Urothelium cell line (cell line): ENCODE measurements at places on chromosomes 1 and 21.

DNA sequence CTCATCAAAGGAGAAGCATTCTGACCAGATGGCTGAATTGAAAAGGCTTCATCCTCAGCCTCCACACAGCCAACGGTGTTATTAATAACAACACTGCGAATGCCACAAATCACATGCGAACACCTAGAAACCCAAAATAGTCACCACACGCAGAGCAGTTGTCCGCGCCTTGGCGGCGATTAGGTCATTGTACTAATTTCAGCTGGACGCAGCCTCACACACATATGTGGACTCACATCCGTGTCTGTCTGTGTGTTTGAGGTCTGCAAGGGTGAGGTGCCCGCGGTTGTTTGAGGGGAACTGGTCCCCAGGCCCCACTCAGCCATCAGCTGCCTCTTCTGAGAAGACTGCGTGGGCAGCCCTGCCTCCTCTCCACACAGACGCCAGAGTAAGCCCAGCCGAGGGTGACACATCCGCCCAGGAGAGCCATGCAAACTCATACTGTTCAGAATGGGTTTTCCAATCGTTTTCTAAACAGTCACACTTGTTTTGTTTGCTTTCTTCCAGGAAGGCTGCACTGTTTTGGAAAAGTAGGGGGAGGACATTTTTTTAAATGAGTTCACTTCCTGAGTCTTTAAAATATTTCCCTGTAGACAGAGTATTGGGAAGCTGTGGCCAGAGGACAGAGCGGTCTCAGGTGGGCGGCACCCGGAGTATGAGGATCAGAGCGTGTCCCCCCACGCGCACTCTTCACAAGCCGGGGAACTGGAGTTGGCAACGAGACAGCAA, 53.4 kb downstream of the TOMM20 start:
- DNase-seq, result no peak

GRCh38 chr1:116330846-116331245, 42.2 kb upstream of the ATP1A1 start:
- DNase-seq, result no peak

- DNase-seq, result no peak
Measured at GRCh38 chr1:67489643-67490042, 59.4 kb upstream of the SERBP1 start.

DNA sequence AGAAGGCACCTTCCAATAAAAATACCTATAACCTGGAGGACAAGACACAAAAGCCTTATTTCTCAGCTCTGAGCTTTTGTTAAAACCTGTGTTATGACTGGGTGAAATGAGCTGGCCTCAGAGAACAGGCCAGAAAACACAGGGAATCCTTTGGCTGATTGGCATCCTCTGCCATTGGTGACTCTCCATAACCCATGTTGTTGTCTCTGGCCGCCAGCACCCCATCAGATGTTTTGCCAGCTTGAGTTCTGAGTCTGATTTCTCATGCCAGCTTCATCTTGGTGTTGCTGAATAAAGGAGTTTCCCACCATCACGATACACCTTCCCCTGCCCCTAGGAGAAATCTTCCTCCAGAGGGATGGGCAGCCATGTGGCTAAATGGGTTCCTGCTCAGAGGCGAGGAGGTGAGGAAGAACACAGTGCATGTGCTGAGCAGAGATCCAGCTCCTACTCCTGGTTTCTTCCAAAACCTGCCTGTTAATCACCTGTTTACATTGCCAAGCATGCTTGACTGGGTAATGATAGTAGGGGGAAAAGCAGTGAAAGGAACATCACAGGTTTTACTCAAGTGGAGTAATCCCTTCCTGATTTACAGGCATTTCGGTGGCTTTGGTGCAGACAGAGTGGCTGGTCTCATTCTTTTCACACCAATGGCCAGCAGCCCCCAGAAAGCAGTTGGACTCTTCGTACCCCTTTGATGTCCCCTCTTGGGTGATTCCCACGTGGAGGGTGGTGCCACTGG, 109.8 kb downstream of the ROR1 start:
- DNase-seq, result no peak

- no peak for DNase-seq
Measured at GRCh38 chr1:22635436-22635835, 992 bp upstream of the C1QA start.

DNA sequence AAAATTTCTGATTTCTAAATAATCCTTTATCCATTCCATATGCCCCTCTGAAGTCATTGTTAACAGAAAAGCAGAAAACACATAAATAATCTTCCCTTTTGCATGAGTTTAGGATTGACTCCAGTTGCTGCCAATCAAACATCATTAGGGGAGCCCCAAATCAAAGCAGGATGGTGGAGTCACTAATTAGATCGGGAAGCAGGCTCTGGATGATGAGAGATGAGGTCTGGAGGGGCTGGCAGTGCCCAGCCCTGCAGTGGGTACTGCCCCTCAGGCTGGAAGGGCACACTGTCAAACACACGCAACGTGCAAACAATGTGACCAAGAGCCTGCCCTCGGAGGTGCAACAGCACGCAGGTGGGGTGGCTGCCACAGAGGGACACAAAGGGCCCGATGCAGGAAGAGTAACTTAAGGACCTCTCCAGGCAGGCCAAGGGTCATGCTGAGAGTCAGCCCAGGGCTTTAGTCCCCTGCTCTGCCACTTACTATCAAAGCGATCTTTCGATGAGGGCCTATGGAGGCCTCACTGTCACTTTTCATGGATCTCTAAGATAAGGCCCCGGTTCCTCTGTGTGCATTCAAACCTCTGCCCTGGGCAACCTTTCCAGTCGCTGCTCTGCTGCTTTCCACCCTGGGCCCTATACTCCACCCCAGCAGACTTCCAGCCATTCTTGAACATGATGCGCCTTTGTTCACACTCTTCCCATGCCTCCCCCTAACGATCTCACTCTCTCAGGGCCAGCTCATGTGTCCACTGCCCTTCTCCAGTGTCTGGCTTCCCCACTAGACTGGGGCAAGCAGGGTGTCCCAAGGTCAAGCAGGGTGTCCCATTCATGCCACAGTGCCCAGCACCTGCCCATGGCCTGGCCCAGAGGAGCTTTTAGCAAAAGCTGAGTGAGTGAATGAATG, 98.9 kb downstream of the DMRTB1 start:
- no peak for DNase-seq

DNA sequence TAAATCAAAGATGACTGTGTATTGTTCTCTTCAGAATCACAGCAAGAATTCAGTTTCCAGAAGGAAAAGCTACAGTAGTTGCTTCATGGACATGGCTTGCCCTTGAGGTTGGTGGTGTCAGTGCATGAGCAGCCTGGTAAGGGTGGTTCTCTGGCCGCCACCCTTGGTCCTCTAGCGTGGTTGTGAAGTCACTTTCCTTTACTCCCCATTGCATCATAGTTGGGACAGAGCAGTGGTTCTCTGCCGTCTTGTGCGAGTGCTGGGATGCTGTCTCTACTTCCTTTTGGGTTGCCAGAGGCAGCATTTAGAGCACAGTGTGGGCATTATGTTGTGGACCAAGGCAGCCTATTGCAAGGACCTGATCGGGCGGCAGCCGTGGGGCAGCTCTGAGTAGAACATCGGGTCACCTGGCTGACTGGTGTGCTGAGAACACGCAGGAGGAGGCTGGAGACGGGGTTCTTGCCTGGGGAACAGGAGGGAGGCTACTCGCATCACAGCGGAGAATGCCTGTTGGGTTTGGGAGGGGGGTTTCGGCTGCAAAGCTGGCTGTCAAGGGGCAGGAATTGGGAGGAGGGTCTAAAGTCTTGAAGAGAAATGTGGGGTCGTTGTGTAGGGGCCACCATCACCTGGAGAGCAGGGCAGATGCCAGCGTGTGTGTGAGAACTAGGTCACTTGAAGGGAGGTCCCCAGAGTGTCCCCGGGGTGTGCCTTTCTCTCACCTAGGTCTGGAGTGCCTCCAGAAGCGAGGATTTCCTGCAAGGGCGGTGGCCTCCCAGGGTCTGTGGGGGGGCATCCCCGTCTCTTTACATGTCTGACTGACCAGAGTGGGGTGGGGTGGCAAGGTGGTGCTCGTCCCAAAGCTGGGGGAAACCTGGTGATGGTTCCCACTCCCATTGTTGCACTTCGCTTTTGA, 6.3 kb downstream of the ARF1 start:
- DNase-seq, result no peak

DNA sequence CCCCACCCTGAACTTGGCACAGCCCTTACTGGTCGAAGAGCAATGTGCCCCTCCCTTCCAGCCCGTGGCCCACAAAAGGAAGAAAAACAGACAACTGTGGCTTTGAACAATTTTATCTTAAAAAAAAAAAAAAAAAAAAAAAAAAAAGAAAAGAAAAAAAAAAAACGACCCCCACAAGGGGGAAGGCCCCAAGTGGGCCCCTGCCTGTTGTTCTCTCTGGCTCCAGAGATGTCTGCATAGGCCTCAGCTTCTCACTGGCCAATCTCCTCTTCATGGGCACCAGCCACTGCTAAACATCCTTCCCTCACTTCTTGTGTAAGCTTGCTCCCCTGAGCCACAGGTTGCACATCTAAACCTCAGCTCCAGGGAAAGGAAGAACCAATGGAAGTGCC, 386 bp upstream of the TSTD1 start:
- DNase-seq, result no peak

- peak; percentile 23 for DNase-seq
Measured at GRCh38 chr1:82485591-82486369, 685.0 kb downstream of the ADGRL2 start.

GRCh38 chr1:159889821-159890252, 10.1 kb downstream of the CFAP45 start:
- peak; percentile 77 for DNase-seq

GRCh38 chr1:54883349-54884102, 3.5 kb downstream of the DHCR24 start:
- no peak for DNase-seq

DNA sequence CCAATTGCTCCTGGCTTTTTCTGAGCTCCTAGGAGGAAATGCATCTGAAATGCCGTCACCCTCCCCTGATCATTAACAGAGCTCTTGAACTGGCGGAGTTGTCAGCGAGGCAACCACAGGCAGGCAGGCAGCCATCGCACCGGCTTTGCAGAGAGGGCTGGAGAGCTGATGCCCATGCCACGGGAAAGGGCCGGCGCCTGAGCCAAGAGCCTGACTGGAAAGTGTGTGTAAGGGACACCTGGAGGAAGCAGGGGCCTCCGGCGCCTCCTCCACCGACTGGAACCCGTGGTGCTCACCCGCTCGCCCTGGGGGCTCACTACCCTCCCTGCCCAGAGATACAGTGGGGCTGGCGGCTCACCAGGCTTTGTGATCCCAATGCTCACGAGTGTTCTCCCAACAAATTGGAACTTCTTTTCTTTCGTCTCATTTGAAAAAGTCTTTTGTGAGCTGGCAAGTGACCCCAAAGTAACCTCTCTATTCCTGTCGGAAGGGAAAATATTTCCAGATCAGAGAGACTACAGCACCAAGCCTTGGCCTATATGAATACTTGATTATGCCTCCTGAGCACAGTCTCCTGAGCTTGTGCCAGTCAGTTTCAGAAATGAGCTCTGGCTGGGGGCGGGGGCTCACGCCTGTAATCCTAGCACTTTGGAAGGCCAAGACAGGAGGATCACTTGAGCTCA, 97.7 kb upstream of the SLC25A33 start:
- DNase-seq, result no peak

GRCh38 chr1:214660900-214661299, 57.9 kb downstream of the CENPF start:
- DNase-seq, result no peak

GRCh38 chr1:242132121-242132817, 133.4 kb upstream of the MAP1LC3C start:
- no peak for DNase-seq

- no peak for DNase-seq
Measured at GRCh38 chr1:943545-944340, 15.3 kb downstream of the NOC2L start.

DNA sequence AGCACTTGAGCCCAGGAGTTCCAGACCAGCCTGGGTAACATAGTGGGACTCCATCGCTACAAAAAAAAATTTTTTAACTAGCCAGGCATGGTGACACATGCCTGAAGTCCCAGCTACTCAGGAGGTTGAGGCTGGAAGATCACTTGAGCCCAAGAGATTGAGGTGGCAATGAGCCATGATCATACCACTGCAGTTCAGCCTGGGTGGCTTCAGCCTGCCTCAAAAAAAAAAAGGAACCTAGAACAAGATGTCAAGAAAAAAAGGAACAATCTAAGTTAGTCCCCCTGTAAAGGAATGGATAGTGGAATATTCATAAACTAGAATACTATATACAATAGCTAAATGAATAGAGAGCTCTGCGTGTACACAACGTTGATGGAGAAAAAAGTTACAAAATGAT, 14.4 kb downstream of the NSL1 start:
- DNase-seq, result no peak

DNA sequence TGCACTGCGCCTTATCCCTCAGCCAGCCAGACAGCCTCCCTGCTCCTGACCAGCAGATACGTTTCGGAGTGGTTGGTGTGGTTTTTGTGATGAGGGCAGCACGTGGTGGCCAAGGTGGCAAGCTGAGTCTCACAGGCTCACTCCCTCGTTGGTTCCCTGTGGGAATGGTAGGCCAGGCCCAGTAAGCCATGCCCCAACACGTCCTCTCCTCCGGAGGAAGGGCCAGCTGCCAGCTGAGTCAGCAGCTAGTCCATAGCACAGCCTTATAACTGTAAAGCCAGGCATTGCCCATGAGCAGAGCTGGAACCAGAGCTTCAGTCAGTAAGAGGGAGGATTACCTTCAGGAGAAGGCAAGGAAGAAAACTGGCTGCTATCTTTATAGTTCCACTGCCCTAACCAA, 29.5 kb downstream of the SZRD1 start:
- peak; percentile 64 for DNase-seq

DNA sequence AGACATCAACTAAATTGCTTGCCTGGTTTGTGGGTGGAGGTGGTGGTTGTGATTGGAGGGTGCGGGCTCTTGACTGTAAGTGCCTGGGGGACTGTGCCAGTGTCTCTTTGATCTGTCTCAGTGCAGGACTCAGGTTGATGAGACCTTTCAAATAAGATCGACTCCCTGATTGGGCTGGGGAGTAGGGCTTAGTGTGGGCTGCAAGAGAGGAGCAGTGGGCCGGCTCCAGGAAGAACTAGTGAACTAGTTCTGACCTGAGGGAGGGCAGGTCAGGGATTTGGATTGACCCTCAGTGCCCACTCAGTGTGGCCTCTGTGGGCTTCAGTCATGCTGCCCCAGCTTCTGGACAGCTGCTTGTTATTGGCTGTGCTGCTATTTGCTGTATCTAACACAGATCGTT, 130.6 kb upstream of the CACNA1E start:
- DNase-seq, result no peak

GRCh38 chr1:227798078-227798802, 17.2 kb upstream of the PRSS38 start:
- no peak for DNase-seq

DNA sequence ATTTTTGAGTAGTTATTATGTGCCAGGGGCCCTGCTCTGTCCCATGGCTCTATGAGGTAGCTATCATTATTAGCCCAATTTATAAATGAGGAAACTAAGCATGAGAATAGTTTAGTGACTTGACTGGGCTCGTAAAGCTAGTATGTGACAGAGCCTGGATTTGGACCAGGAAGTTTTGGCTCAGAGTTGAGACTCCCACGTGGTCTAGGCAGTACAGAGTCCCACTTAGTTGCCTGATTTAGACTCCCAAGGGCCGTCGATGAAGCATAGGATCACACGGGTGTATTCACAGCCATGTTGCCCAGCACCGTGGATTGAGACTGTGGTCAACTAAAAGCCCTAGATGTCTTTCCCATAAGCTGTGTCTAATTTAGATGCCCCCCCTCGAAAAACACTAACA, 81.7 kb downstream of the DDX20 start:
- no peak for DNase-seq
